C1 segment of cervical spinal cord (tissue), 14 donors: ENCODE measurements at places on chromosomes 12 and 14.

DNA sequence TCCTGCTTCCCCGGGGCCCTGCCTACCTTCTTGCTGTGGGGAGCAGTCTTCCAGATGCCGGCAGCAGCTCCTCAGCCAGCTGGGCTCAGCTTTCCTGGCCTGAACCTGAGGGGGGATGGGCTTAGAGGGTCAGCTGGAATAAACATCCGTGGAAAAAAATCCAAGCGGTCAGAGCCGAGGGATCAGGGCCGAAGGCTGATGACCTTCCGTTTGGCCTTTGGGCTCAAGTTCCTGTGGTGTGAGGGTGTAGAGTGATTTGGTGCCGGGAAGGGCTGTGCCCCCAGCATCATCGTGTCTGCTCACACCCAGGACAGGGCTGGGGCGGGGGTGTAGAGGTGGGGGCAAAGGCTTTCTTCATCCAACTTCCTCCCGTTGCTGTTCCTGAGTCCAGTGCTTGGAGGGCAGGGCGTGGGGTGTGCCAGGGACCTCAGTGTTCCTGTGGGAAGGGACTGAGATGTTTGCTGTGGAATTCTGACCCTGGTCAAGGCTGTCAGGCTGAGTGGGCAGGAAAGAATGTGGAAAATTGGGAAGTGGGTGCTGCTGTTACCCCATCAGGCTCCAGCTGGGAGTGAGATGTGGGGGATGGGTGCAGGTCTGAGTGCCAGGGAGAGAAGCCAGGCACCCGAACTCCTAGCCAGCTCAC, 2.6 kb downstream of the SMIM41 start:
- DNase-seq = no peak

DNA sequence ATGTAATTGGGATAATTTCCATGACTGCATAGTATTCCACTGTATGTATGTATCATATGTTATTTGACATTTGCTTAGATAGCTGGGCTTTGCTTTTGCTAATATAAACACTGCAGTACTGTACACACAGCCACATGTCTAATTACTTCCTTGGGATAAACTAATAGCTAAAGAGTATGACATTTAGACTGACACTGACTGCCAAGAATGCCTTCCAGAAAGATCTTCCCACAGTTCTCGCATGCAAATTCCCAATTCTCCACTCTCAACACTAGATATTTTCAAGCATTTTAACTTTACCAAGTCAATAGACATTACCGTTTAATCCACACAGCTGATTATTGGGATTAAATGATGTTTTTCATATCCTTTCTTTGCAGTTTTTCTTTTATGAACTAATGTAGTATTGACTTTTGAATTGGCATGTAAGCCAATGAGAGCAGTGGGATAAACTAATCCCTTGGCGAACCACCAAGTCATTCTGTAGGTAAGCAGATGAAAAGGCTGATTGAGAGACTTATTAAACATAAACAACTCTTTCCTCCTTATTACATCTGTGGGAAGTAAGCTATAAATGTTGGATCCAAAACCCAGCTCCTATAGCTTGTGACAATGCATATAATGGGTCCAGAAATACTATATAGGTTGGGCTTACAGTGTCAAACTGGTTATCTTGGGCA, 55.5 kb downstream of the STON2 start:
- DNase-seq = no peak

DNA sequence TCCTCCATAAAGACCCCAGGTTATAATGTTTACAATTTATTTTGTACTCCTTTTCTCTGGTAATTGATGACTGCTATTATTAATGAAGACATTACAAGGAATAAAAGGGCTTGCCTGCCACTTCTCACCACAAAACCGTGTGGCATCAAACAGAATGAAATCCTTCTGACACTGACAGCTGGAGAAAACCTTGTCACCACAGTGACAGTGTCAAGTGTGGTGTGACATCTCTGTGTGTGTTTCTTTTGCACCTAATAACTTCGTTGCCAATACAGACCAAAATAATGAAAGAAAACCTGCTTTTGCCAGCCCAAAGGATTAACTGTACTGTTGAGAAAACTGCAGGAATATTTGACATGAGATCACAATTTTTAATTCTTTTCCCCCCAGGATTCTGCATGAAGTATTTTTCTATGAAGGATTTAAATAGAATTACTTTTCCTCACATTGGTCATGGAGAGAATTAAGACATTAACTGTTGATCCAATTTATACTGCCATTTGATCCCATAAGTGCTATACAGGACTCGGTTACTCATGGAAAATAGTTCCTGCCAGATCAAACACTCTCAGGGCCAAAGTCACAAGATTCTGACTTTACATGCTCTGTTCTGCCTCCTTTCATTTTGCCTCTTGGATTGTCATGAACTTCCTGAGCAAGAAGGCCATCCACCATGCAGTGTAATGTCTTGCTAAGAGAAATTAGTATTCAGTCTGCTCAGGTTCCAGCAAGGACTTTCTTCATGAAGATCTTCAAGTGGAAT, 60.4 kb upstream of the IFNG-AS1 start:
- no peak for DNase-seq

DNA sequence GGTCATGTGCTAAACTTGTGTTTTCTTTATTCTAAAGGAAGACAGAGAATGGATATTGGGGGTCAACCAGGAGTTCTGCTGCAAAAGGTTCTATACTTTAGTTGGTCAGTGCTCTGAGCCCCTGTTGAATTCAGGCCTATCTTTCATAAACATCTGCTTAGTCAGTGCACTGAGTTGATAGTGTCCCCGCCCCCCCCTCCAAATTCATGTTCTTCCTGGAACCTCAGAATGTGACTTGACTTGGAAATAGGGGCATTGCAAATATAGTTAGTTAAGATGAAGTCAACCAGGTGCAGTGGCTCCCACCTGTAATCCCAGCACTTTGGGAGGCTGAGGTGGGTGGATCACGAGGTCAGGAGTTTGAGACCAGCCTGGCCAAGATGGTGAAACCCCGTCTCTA, 23.3 kb downstream of the CHST11 start:
- DNase-seq = no peak

GRCh38 chr14:61113561-61114225, 132.6 kb downstream of the SLC38A6 start:
- no peak for DNase-seq

DNA sequence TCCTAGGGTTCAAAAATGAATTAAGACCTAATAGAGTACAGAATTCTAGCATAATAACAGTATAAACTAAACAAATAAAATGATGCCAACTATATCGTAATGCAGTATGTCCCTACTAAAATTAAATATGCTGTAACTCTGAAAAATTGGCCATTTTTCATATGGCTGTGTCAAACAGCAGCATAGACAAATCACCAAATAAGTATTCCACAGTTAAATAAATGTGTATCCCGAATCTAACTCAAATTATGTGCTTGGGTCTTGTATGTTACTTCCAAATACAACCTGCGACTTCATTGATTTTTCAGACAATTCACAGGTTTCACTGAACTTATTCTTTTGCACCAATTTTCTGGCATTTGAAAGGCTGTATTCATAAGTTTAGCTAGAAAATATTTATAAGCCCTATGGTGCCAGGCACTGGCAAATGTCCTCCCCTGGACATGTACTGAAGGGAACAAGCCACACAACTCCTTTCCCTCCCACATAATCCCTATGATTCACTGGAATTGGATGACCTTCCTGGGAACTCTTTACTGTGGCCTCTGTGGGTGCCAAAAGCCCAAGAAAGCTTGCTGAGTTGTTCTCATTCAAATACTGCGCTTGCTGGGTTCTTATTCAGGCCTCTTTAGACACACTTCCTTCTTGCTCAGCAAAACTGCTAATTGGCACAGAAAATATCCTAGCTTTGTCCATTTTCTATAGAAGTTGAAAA, 108.8 kb downstream of the KITLG start:
- no peak for DNase-seq
